Aorta (tissue), 5 donors: ENCODE measurements at places on chromosomes 7 and 10. TPM values are rescaled to one million over a fixed set of nuclear protein-coding genes. Genes with fewer than 3 reads are reported as not detected.

Gene HMX2
- polyA plus RNA-seq, result not detected

Gene EEPD1
- polyA plus RNA-seq, result 12.4 TPM

Gene CHAT
- not detected for polyA plus RNA-seq

Gene SEC61A2
- 3.3 TPM for polyA plus RNA-seq

Gene SEMA3E
- polyA plus RNA-seq, result 0.38 TPM

Gene ZNF239
- polyA plus RNA-seq, result 0.50 TPM

Gene GSTO2
- 4.3 TPM for polyA plus RNA-seq

Gene MACC1
- polyA plus RNA-seq, result not detected

Gene PLAC9
- polyA plus RNA-seq, result 166 TPM

Gene CYP2C9
- polyA plus RNA-seq, result 10.1 TPM

Gene UROS
- 39.1 TPM for polyA plus RNA-seq

Gene AGAP9
- 13.3 TPM for polyA plus RNA-seq
